ENCODE measurements at places on chromosomes 3 and 15. TPM values are rescaled to one million over a fixed set of nuclear protein-coding genes. Genes with fewer than 3 reads are reported as not detected.

OR5K2 gene
- total RNA-seq: not detected

C15orf62 gene
- total RNA-seq: 0.19 TPM

SLC27A2 gene
- total RNA-seq: 1.7 TPM

CTXN2 gene
- not detected for total RNA-seq

LTK gene
- 0.77 TPM for total RNA-seq

- DNase-seq: peak; percentile 94
Measured at GRCh38 chr3:149657926-149658743, at the start of gene WWTR1. WWTR1 (minus strand) TSS chr3:149658025; CDS start chr3:149657306, 719 bp downstream.

- DNase-seq: no peak
Measured at GRCh38 chr15:74613089-74613952, 2.3 kb upstream of the CLK3 start.

DNA sequence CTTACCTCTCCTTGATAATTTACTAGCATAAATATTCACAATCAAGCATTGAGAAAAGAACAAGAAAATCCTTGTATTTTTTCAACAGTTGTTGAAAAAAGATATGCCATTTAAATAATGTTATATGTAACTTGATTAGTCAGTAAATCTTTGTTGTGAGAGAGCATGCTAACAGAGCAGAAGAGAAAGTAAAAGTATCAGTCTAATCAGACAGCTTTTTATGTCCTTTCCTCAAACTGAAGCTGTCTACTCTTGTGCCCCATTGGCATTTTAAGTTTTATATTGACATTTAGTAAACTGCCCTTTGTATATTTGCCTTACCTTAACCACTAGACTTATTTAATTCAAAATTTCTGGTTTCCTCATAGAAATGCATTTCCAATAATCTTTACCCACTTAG, 668.7 kb downstream of the OTOL1 start:
- DNase-seq: no peak

- no peak for DNase-seq
Measured at GRCh38 chr3:150760431-150761200, 2.4 kb downstream of the SIAH2 start.

DNA sequence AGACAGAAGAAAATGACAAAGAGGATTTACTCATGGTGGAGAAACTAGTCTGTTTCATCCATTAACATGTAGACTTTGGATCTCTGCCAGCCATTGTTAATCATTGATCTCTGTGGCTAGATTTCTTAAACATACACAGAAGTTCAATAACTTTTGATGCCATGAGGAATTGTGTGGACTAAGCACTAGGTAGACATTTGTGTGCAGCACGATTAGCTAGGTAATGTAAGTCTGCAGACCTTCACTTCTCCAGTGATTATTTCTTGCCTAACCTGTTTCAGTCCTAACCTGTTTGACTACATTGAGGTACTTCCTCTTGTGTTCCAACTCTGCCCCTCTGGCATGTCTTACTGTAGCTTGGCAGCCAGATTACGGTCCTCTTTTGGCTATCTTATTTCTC, 928.5 kb upstream of the ROBO1 start:
- no peak for DNase-seq

DNA sequence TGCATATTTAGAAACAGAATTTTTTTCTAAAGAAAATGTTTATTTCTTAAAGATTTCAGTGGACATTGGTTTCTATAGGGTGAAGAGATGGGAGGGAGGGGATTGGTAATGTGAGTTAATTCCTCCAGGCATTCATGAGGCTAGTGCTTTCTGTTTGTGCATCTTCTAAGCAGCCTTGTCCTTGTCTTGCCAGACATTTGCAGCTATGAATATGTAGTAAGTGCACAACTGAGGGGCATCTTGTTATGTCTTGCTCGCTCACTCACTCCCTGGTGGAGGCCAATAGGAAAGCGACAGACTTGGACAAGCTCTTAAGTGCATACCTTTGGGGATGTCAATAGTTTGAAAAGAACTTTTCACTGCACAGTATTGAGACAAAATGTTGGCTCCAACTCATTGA, 92.5 kb upstream of the ATP10A start:
- no peak for DNase-seq

DNA sequence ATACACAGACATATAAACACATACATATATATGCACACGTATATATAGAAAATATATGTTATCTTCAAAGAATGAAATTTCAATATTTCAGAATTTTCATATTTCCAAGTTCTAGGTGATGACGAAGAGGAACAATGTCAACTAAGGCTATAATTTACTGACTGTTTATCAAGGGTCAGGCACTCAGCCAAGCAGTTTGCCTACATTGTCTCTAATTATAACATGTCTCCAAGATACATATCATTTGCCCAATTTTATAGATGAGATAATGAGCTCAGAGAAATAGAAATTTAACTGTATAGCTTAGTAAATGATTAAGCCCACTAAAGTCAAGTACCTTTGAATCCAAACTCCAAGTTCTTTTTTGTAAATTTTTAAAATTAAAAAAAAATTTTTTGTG, 99.9 kb upstream of the PLSCR4 start:
- DNase-seq: no peak

GRCh38 chr3:150545419-150546225, 674 bp downstream of the SERP1 start:
- peak; percentile 91 for DNase-seq

DNA sequence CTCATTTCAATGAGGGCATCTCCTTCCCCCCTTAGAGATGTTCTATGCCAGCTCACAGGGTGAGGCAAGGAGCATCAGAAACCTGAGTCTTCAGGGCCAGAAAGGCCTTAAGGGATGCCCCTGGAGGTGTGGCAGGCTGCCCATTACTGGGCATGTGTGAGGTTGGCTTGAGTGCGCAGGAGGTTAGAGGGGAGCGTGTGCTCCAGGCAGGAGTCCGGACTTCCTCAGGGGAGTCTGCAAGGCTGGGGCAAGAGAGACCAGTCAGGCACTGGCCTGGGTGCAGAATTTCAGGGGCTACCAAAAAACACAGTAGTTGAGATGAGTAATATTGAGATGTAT, 1.9 kb downstream of the LOXL1 start:
- DNase-seq: no peak

DNA sequence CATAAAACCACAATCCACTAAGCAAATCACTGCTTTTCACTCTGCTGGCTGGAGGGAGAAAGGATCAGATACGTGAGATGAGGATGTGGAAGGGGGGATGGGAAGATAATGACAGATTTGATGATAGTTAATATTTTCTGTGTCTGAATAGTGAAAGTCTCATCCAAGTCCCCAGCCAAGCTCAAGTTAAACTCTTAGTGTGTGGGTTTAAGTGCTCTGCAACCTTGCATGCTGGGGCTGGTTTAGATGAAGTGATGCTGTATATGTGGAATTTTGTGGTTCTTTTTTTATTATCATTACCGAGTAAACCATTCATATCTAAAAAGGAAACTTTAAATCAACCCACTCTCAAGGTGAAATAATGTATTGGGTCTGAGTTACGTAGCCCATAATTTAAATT, 111.0 kb downstream of the TPRG1 start:
- no peak for DNase-seq

GRCh38 chr15:31340047-31340446, 13.4 kb downstream of the KLF13 start:
- DNase-seq: no peak

DNA sequence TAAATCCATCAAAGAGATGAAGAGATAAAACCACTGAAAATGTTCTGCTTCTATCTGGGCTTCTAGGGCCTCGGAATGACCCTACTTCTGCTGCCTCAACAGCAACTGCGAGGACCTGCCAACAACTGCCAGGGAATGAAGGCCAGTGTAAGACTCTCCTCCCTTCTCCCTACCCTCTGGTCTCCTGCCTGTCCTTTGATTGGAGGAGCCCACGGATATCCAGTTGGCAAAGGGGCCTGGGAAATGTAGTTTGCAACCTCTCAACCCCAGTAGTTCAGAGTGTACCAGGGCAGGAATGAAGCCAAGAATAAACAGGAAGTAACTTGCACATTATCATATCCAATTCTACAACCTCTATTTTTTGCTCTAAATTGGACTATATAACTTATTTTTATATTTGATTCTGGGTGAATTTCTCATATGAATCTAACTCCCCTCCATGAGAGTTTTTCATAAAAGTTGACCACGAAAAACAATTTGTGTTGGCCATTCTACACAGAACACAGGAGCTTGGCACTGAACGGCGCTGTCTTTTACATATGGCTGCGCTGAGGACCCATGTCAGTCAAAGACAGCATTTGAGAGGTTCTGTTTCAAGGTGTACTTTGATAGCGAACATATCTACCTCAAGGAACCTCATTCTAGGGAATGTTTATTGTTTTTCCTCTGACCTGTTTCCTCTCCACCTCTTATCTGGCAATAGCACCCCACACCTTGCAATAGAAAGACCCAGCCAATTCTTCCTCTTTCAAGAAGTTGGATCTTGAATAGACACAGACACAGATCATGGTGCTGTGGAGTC, 91.1 kb upstream of the RNF7 start:
- DNase-seq: no peak

- peak; percentile 33 for DNase-seq
Measured at GRCh38 chr15:64691896-64692565, 83.4 kb downstream of the RBPMS2 start.

- no peak for DNase-seq
Measured at GRCh38 chr3:19173945-19174344, 25.6 kb downstream of the KCNH8 start.

DNA sequence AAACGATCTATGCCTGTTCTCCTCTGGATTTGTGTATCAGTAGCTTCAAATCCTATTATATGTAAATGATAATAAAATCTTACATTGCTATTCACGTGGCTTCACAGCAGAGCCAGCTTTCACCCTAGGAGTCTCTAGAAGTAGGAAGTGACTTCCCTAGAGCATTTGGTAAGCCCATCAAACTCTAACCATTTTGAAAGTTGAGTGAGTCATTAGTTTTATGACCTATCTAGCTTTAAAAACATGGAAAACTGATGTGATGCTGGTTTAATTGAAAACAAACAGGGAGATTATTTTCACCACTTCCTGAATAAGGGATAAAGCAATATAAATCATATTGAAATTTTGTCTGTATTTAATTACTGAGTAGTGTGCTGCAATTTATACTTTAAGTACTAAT, 275.2 kb downstream of the EPHA6 start:
- DNase-seq: no peak

Measured in mesenteric fat pad (tissue), 1 donor.